ENCODE measurements at places on chromosomes 12 and 14.

- no peak for DNase-seq
Measured at GRCh38 chr12:106308121-106308520, 5.6 kb downstream of the TCP11L2 start.

DNA sequence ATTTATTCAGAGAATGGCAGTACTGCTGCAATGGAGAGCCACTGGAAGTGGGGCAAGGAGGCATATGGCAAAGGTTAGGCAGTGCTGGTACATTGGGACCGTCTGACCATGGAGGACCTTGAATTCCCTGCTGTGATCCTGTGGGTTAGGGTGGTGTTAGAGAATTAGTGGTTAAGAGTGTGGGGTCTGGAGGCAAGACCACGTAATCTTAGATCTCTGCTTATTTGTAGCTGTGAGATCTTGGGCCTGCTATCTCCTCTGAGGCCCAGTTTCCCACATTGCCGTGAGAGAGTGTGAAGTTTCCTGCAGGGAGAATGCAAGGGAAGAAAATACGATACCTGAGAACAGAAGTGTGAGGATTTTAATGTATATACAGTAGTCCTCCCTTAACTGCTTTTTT is 147.7 kb downstream of the ERC1 start:
- no peak for DNase-seq

DNA sequence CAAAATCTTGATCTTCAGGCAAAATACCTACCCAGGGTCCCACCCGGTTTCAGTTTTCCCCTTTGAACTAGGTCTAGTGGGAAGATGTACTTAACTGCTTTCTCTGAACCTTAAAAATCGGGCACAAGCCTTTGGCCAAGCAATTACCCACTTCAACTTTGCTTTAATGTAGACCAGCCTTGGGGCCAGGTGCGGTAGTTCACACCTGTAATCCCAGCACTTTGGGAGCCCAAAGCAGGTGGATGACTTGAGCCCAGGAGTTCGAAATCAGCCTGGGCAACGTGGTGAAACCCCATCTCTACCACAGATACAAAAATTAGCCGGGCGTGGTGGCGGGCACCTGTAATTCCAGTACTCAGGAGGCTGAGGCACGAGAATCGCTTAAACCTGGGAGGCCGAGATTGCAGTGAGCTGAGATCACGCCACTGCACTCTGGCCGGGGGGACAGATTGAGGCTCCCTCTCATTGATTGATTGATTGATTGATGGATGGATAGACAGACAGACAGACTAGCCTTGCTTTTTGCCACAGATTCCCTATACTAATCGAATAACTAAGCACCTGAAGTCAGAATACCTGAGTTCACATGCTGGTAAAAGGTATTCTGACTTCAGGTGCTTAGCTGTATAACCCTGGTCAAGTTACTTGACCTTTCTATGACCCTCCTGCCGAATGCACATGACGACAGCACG is 1.9 kb downstream of the CLIP1 start:
- no peak for DNase-seq

DNA sequence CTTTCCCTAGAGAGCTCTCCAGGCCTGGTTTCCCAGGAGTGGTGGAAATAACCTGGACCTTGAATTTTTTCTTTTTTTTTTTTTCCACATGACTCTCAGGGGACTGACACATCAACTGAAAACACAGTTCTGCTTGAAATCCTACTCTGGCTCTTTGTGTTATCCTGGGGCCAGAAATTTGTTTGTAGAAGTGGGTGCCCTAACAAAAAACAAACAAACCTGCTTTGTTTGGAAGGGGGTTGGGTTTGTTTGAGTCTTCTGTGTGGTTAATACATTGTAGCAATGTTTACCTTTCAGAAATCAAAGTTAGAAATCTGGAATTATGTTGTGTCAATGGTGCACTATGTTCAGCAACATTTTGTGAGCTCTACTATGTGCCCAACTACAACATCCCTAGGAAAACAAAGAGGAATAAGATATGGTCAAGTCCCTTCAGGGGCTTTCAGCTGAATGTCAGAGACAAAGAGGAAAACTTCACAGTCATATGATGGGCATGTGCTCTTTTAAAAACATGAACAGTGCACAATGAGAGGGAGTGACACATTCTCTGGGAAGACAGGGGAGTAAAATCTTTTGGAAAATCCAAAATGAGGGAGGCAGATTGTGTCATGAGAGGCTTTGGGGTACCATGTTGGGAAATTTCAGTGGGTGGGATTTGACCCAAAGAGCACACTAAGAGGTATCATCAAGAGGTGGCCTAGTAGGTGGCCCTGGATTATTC is 1.5 kb upstream of the IGF1 start:
- DNase-seq: no peak

DNA sequence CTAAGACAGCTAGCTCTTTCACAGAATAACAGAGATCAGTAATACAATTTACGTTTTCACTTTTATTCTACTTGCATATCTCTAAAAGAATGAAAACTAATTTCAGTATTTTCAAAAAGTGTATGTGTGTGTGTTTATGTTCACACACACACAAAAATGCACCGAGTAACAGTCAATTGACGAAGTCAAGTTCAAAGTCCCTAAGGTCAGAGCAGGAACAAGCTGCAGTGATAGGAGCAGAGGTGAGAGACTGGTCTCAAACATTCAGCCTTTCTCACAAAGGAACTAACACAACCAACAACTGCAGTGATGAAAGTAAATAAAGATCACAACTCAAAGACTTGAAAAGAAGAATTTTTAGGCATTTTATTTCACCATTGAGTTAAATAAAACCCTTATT is 429.7 kb downstream of the C12orf50 start:
- DNase-seq: no peak

DNA sequence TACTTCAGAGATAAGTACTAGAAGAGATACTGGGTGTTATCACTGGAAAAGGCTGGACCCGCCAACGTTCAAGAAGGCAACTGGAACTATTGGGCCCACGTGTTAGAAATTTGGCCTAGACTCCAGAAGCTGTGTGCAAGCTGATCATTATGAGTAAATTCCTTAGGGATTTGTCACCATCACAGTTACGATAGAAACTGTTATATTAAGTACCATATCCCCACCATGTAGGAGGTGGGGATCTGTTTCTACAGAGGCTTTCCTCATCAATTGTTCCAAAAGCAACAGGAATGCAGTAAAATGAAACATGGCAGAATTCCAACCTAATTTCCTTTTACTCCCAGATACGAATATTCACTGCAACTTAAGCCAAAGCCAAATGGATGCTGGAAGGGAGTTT is 170.7 kb downstream of the NOVA1 start:
- DNase-seq: no peak

Data from SK-N-MC (cell line).